ENCODE measurements at places on chromosomes 6 and 20.

DNA sequence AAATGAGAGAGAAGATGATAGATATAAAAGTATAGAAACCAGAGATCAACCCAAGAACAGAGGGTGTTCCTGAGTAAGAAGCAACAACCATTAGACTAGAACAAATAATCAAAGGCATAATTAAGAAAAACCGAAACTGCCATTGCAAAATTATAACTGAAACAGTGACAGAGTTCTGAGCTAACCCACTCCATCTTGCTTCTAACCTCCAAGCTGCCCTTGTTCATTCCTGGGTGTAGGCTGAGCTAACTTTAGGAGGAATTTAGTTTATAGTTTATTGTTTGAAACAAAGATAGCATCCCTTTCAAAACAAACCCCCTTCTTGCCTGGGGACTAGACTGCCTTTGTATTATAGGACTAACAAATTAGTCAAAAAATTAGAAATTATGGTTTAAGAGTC is 56.1 kb upstream of the PRND start:
- no peak overlapping the region for H3K4me3 ChIP-seq
- no peaks in the 10 kb centered on the region for H3K4me1 ChIP-seq
- no peak for DNase-seq
- H3K27ac ChIP-seq, result no peak overlapping the region
- no peaks in the 10 kb centered on the region for H3K36me3 ChIP-seq
- H3K27me3 ChIP-seq, result no peaks in the 10 kb centered on the region

- no peaks in the 10 kb centered on the region for H3K36me3 ChIP-seq
- no peak overlapping the region for H3K27ac ChIP-seq
- no peaks in the 10 kb centered on the region for H3K27me3 ChIP-seq
- no peak for DNase-seq
These were observed 68.7 kb downstream of the PSMG4 start for GRCh38 chr6:3327403-3327802.

DNA sequence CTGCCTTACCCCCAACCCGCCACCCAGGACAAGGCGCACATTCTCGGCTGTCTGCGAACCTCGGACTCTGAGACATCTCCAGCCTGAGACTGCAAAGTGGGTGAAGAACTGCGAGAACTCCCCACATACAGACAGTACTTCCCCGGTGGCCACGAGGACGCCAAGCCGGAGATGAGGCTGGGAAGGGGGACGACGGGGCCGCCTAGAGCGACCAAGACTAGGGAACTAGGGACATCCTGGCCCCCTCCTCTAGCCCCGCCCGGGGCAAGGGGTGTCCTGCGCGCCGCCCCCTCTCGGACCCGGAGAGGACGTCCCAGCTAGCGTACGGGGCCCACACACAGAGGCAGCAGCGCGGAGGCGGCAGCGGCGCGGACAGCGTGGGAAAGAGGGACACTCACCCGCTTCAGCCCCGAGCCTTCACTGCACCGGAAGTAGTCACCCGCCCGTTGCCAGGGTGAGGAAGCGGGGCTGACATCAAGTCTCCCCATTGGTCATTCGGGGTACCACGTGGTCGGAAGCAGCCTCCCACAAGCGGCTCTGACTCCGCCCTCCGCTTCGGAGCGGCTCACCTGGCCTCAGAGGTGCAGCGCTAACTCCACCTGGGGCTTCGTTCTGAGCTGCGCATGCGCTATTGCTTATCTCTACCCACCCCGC is at the start of gene TASP1:
Gene TASP1 (minus strand): TSS at position 437 of the 654 bp plus-strand sequence. CDS start 8,854 bp downstream, outside the sequence.
- peaks cover 5% of the 10 kb centered on the region for H3K4me1 ChIP-seq
- no peaks in the 10 kb centered on the region for H3K27me3 ChIP-seq
- DNase-seq, result peak; percentile 99
- peak within 1 kb of the TSS; percentile 61 for H3K27ac ChIP-seq
- no peaks in the 10 kb centered on the region for H3K36me3 ChIP-seq

GRCh38 chr6:25359191-25359861 is 80.2 kb downstream of the CARMIL1 start:
- no peak overlapping the region for H3K4me3 ChIP-seq
- H3K36me3 ChIP-seq, result no peaks in the 10 kb centered on the region
- no peaks in the 10 kb centered on the region for H3K4me1 ChIP-seq
- no peak for DNase-seq

DNA sequence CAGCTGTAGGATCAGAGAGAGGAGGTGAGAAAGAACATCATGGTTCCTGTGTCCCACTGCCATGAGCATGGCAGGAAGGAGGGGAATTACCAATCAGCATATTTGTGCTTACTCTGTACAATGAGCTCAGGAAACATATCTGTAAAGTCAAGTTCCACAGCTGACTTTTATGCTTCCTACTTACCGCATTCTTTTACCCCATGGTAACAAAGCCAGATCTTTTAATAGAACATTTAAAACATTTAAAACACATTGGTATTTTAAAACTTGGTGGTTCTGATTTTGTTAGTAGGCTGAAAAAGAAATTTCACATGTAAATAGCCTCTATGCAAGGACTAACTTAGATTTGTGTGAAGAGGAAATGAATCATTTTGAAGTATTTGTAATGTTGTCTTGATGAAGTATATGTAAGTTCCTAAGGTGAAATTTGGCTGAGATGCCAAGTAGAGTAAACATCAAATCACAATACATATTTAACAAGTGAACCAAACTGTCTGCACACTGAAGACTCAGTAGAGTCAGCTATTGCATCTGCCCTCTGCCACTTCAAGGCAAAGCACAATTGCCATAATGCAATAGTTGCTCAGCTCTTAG is 114.7 kb downstream of the GJA10 start:
- no peak overlapping the region for H3K27ac ChIP-seq
- H3K4me1 ChIP-seq, result no peaks in the 10 kb centered on the region
- DNase-seq, result no peak
- no peaks in the 10 kb centered on the region for H3K27me3 ChIP-seq
- no peaks in the 10 kb centered on the region for H3K36me3 ChIP-seq

- H3K27me3 ChIP-seq, result no peaks in the 10 kb centered on the region
- H3K4me3 ChIP-seq, result no peak overlapping the region
- no peaks in the 10 kb centered on the region for H3K36me3 ChIP-seq
- DNase-seq, result no peak
- no peaks in the 10 kb centered on the region for H3K4me1 ChIP-seq
These were observed 239.8 kb upstream of the SULF2 start for GRCh38 chr20:48025051-48025515.

GRCh38 chr20:6466075-6466810 is 301.2 kb upstream of the BMP2 start:
- H3K4me3 ChIP-seq, result peak overlapping the region; percentile 16
- peak overlapping the region; percentile 24 for H3K27ac ChIP-seq
- H3K4me1 ChIP-seq, result no peaks in the 10 kb centered on the region

DNA sequence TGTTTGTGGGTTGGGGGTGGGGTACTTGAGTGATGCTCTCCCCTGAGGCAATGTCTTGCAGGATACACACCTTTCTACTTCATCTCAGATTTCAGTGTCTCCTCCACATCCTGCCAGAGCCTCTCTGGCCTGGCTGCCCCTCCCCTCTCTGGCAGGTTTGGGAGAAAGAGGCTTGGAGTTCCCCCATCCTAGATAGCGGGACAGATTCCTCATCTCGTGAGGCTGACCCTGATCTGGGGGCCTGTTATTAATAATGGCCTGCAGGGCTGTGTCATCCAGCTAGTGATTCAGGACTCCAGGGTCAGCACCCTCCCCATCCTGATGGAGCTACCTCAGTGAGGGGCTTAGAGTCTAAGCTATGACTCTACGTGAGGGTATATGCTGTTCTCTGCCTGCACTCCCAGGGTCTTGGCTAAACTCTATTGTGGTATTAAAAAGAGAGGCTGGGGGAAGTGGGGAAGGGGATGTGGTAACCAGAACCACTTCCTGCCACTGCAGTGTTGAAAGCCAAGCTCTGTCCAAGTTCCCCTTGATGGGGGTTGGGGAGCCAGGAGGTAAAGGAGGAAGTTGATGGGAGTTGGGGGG is 3.7 kb upstream of the MMP9 start:
- no peak overlapping the region for H3K27ac ChIP-seq
- peak; percentile 60 for DNase-seq
- no peaks in the 10 kb centered on the region for H3K36me3 ChIP-seq
- no peaks in the 10 kb centered on the region for H3K27me3 ChIP-seq
- H3K4me3 ChIP-seq, result no peak overlapping the region

GRCh38 chr6:48957781-48958180 is 505.3 kb downstream of the MMUT start:
- no peak overlapping the region for H3K4me3 ChIP-seq
- H3K4me1 ChIP-seq, result no peaks in the 10 kb centered on the region
- H3K36me3 ChIP-seq, result no peaks in the 10 kb centered on the region
- no peaks in the 10 kb centered on the region for H3K27me3 ChIP-seq
- DNase-seq, result no peak

- DNase-seq, result no peak
- H3K36me3 ChIP-seq, result no peaks in the 10 kb centered on the region
- no peaks in the 10 kb centered on the region for H3K4me1 ChIP-seq
These were observed 137.9 kb downstream of the CDH26 start for GRCh38 chr20:60096166-60096565.

- no peak overlapping the region for H3K4me3 ChIP-seq
- no peak overlapping the region for H3K27ac ChIP-seq
- DNase-seq, result no peak
- H3K27me3 ChIP-seq, result no peaks in the 10 kb centered on the region
These were observed 19.3 kb downstream of the CITED2 start for GRCh38 chr6:139355172-139355571.

GRCh38 chr6:4253604-4254231 is 118.3 kb upstream of the ECI2 start:
- no peaks in the 10 kb centered on the region for H3K4me1 ChIP-seq
- no peak overlapping the region for H3K4me3 ChIP-seq
- no peak overlapping the region for H3K27ac ChIP-seq
- H3K27me3 ChIP-seq, result no peaks in the 10 kb centered on the region
- DNase-seq, result no peak

- no peak overlapping the region for H3K27ac ChIP-seq
- DNase-seq, result peak; percentile 30
- no peak overlapping the region for H3K4me3 ChIP-seq
- H3K36me3 ChIP-seq, result no peaks in the 10 kb centered on the region
These were observed 37.0 kb downstream of the VSTM2L start for GRCh38 chr20:37939701-37940560.

DNA sequence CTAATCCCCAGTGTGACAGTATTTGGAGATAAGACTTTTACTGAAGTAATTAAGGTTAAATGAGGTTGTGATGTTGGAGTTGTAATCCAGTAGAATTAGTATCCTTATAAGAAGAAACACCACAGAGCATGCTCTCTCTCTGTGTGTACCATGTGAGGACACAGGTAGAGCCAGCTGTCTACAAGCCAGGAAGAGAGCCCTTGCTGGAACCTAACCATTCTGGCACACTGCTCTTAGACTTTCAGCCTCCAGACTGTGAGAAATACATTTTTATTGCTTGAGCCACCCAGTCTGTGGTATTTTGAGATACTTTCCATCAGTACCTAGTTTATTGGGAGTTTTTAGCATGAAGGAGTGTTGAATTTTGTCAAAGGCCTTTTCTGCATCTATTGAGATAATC is 110.2 kb downstream of the PHF3 start:
- no peaks in the 10 kb centered on the region for H3K27me3 ChIP-seq
- peaks cover 14% of the 10 kb centered on the region for H3K4me1 ChIP-seq
- no peaks in the 10 kb centered on the region for H3K36me3 ChIP-seq
- no peak for DNase-seq
- H3K4me3 ChIP-seq, result no peak overlapping the region

DNA sequence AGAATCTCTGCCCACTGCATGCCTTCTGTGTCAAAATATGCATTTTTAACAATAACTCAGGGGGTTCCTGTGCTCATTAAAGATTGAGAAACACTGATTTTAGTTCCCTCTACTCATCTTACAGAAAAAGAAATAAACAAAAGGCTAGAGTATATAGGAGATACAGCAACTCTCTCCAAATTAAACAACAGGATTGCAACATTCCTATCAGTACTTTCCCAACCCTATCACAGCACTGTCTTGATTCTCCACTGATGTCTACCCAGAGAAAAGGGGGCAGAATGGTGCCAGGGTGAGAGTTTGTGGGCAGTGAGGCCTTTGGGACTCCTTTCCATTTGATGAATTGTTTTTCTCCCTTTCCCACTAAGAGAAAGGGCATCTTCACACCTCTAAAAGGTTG is 4.7 kb downstream of the OTOR start:
- DNase-seq, result no peak
- H3K4me1 ChIP-seq, result no peaks in the 10 kb centered on the region
- H3K27me3 ChIP-seq, result no peaks in the 10 kb centered on the region
- H3K36me3 ChIP-seq, result no peaks in the 10 kb centered on the region
- H3K27ac ChIP-seq, result no peak overlapping the region
- no peak overlapping the region for H3K4me3 ChIP-seq

GRCh38 chr6:33049323-33050013 is 24.0 kb downstream of the HLA-DPA1 start:
- H3K4me1 ChIP-seq, result peaks cover 9% of the 10 kb centered on the region

DNA sequence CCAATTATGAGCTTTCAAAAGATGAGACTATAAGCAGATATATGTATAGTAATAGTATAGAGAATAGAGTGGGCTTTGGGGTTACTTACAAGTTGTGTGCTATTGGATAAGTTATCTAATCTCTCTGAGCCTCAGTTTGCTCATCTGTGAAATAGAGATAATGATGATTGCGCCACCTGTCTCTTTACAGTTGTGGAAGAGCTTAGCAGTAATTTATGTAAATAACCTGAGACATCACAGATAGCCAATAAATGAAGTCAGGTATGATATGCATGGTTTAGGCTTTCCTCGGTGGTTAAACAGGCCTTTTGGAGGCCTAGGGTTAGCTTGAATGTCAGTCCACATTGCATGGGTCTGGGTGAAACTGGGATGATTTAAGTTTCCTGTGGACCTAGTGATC is 29.8 kb upstream of the SCUBE3 start:
- H3K4me3 ChIP-seq, result no peak overlapping the region
- H3K4me1 ChIP-seq, result peaks cover 19% of the 10 kb centered on the region
- H3K27me3 ChIP-seq, result no peaks in the 10 kb centered on the region

- no peak overlapping the region for H3K27ac ChIP-seq
- no peak for DNase-seq
- H3K4me1 ChIP-seq, result no peaks in the 10 kb centered on the region
These were observed 105.5 kb downstream of the ASCC3 start for GRCh38 chr6:100775667-100776066.

DNA sequence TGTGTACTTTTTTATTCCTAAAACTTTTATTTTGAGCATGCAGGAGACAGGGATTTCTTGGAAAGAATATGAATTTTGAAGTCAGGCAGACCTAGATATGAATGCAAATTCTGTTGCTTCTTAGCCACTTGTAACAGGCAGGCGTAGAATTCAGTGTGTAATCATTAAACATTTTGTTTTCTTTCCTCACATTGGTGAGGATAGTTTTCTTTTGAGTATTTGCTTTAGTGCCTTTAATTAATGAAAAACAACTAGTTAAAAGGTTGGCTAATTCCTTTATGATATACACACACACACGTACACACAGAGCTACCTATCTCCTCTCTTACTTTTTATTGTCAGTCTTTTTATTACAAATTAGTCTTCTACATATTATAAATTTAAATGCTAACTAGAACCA is 342.3 kb downstream of the CDKAL1 start:
- peak overlapping the region; percentile 89 for H3K27ac ChIP-seq
- H3K36me3 ChIP-seq, result no peaks in the 10 kb centered on the region
- H3K4me3 ChIP-seq, result no peak overlapping the region
- DNase-seq, result no peak

GRCh38 chr6:1605893-1606779 is 3.6 kb upstream of the FOXC1 start:
- H3K4me3 ChIP-seq, result no peak overlapping the region
- no peak overlapping the region for H3K27ac ChIP-seq
- no peaks in the 10 kb centered on the region for H3K36me3 ChIP-seq
- peaks cover 36% of the 10 kb centered on the region for H3K4me1 ChIP-seq
- DNase-seq, result no peak
- H3K27me3 ChIP-seq, result peaks cover 8% of the 10 kb centered on the region
